Gastroesophageal sphincter (tissue), 4 donors: ENCODE measurements at places on chromosomes 6 and 20. TPM values are rescaled to one million over a fixed set of nuclear protein-coding genes. Genes with fewer than 3 reads are reported as not detected.

The TRIM31 gene
- not detected for total RNA-seq

The SPATS1 gene
- not detected for total RNA-seq

The SEMG1 gene
- total RNA-seq = not detected

The SLC22A7 gene
- not detected for total RNA-seq

- no peak for ATAC-seq
Measured at GRCh38 chr6:14286634-14287428, 169.3 kb downstream of the CD83 start.

DNA sequence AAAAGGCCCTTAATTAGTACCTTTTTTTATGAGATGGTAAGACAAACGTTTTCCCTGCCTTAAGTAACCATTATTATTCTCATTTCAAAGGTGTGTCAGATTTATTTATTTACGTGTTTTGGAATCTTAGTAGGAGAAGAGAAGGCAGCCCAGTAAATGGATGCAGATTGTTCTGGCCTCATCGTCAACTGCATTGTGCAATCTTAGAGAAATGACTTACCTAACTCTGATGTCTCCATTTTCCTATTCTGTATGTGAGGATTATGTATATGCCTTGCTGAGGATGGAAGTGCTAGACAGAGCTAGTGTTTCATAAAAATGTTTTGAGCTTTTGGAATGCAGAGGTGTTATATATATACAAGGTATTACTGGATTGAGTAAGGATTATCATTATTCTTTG, 97.0 kb upstream of the JAG1 start:
- ATAC-seq = no peak

GRCh38 chr6:93417421-93418013, 1.8 kb downstream of the EPHA7 start:
- no peak for ATAC-seq

- no peak for ATAC-seq
Measured at GRCh38 chr20:23282546-23282945, 68.0 kb upstream of the NXT1 start.

DNA sequence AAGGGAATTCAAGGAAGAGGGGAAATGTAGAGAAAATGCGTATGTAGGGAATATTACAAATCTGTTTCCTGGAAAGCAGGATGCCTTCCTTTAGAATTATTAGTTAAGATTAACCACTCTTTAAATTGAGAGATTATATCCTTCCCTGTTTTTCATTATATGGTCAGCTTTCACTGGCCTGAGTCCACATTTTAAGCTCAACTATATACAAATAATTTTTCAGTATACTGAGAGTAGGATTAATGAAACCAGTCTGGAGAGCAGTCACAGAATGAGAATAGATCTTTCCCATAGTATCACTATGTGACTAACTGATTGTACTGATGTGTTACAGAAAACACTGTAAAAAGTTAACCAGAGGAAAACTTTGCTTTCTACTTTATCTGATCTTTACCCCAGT, 306.3 kb downstream of the LAMA2 start:
- no peak for ATAC-seq

DNA sequence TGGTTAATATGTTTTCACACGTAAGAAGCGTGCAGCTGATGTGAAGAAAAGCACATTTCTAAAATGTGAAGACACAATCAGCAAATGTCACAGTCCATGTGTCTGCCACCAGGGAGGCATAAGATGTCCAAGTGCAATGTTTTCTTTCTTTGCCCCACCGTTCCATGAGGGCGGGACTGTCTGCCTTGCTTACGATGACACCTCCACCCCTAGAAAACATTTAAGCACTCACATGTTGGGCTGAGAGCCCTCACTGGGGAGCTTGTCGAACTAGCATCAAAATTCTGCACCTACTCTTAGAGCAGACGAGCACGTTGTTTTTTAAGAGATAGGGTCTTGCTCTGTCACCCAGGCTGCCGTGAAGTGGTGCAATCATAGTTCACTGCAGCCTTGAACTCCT, 57.6 kb downstream of the PSMG4 start:
- ATAC-seq = no peak

The LRP11 gene
- 17.9 TPM for total RNA-seq
